ENCODE measurements at places on chromosomes 6 and 20.

DNA sequence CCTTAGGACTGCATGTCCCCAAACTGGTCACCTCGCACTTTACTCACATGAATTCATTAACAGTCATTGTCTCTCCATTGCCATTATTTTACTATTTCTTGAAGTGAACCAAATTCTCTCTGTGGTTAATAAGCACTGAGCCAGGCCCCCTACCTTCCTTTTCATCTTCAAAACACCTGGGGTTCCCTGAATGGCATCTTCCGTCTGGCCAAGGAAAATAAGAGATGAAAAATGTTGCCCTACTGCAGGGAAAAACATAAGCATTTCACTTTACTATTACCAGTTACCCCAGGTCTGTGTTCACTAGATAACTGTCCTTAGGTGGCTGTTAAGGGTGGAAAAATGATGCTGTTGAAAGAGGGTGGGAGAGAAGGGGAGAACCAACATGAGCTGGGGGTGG, 10.0 kb upstream of the NKX2-2 start:
- DNase-seq: no peak

GRCh38 chr6:44315516-44315915, 2.4 kb upstream of the AARS2 start:
- no peak for DNase-seq

DNA sequence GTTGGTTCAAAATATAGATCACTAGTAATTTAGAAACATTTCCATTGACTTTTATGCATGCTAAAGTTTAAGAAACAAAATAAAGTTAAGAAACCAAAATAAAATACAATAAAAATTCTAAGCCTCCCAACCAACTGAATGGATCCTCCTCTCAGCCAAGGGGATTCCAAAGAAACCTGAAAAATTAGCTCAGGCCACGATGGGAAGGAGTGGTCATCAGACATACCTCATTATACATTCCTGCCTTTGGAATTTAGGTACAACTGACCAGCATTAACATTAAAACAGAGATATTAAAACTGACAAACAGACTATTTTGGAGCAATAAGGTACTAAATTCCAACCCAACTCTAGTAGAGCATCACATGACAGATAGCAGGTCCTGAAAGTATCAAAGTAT, 275.2 kb downstream of the PKHD1 start:
- no peak for DNase-seq

- no peak for DNase-seq
Measured at GRCh38 chr20:57108742-57109570, 157.5 kb downstream of the BMP7 start.

GRCh38 chr20:62444286-62444685, 16.9 kb upstream of the RBBP8NL start:
- no peak for DNase-seq

DNA sequence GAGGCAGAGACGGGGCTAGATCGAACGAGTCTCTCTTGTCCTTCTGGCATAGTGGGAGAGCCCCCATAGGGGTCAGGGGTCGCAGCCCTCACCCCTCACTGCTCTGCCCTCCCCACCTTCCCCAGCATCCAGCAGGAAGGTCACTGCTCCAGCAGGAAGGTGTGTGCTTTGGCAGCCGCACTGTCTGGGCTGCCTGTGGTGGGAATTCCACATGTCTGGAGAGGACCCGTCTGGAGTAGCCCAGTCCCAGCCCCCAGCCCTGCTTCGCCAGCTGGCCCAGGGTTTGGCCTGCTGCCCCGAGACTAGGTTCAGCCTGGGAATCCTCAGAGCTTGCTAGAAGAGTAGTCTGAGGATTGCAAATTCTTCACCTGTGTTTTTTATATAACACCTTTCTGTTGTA, 2.5 kb upstream of the R3HDML start:
- no peak for DNase-seq

DNA sequence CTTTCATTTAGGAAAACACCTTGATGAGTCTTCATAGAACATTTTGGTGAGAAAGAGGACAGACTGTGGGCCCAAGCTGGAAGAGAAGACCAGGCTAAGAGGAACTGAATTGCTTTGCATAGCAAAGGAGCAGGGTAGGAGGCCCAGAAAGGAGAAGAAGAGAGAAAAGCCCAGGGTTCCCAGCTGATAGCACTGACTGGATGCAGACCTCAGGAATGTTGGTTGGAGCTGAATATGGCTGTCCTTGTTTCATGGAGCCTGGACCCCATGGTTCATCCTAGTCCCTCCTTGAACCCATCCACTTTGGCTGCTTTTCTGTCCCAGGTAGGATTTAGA, 18.0 kb upstream of the ZFAND3 start:
- no peak for DNase-seq

DNA sequence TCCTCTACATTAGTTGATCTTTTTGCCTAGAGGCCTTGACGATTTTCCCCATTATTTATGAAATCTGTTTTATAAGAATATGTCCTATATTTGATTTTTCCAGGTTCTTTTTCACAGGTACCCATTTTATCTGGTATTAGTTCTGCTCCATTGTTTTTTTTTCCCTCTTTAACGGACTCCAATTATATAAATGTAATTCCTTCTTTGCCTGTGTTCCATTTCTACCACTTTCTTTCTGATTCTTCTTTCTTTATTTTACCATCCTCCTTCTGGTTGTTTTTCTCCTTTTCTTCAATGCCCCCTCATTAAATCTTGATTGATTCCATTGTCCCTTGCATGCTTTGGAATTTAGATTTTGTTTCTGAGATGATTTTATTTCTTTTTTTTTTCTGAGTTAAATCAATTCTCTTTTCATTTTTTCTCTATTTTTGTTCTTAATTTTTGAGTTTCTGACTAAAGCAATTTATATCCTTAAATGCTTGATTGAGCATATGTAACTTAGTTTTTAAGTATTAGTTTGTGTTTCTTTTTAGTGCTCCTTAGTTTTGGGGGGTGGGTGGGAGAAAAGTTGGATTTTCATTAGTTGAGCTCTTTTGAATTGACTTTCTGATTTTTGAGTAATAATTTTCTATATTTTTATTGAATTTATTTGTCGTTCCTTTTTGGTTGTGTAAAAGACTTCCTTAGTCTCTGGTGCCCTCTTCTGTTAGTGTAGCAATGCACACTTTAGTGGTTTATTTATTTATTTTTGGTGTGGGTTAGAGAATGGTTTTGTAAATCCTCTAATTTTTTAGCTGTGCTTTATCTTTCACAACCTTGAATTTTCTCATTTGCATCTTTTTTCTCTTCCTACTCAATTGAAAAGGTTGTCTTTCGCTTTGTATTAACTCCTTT, 140.8 kb downstream of the FARS2 start:
- DNase-seq: no peak

GRCh38 chr6:34858681-34859080, 29.2 kb downstream of the TAF11 start:
- no peak for DNase-seq

DNA sequence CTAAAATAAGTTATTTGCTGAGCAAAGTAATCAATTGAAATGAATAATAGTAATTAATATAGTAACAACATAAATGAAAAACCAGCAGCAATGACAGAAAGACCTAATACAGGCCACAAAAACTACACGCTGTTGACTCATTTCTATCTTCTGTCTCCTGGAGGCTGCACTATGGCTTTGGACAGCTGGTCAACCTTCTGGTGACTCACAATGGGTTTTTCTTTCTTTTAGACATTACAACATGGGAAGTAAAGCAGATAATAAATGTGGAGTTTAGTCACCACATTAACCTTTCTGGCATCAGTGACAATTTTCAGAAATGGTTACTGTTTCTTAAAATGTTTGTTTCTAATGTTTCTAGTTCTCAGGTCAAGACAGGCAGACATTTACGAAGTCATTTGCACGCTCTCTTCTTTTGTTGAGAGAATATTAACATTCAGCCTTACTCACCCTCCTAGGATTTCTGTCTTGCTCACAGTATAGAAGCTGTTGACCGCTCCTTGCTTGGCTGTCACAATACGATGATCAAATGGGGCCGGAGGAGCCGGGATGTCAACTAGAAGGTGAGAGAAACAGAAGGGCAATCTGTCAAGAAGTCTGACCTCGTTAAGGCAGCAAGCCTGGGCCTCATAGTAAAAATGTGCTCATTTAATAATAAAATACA, 62.2 kb downstream of the MYLK4 start:
- no peak for DNase-seq

GRCh38 chr20:24993337-24994185, 1.0 kb upstream of the APMAP start:
- no peak for DNase-seq

DNA sequence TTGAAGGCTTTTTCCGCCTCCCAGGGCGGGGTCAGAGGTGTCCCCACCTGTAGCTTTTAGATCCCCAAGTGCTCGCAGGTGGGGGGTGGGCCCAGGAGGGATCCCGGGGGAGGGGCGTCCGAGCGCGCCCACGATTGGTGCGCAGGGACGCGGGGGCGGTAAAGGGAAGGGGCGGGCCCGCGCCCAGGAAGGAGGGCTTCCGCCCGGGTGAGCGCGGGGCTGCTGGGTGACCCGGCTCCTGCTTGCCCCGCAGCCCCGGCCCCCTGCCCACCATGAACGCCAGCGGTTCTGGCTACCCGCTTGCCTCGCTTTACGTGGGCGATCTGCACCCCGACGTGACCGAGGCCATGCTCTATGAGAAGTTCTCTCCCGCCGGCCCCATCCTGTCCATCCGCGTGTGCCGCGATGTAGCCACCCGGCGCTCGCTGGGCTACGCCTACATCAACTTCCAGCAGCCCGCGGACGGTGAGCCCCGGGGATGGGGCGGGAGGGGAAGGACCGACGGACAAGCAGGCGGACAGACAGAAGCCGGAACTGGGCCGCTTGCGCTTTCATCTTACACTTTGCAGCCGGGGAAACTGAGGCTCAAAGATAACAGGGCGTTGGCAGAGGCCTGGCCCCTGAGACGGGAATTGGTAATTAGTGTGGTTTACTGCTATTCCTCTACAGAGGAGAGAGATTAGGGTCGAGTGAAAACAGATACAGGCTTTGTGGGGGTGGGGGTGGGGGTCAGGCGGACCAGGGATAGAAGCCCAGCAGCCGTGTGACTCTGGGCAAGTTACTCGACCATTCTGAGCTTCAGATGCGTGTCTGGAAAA, at the start of gene PABPC1L:
Gene PABPC1L (plus strand): TSS at position 189 of the 818 bp plus-strand sequence. CDS start 84 bp downstream, at position 273.
- DNase-seq: peak; percentile 35

DNA sequence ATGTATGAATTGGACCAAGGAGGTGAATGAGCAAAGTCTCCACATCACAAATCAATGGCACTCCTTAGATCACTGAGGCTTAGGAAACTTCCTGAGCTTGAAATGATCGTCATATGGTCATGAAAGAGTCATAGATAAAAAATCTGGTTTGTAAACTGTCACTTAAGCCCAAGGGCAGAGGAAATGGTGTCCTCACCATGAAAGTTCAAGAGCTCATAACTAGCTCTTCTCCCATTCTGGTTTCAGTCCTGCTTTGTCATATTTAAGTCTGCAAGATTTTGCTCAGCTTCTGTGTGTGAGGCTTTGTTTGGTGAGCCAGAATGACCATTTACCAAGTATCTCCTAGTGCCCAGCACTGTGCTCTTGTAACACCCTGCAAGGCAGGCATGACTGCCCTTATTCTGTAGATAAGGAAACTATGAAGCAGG, 60.5 kb downstream of the GJA10 start:
- DNase-seq: no peak

- no peak for DNase-seq
Measured at GRCh38 chr6:105981002-105981887, 104.9 kb upstream of the PRDM1 start.

DNA sequence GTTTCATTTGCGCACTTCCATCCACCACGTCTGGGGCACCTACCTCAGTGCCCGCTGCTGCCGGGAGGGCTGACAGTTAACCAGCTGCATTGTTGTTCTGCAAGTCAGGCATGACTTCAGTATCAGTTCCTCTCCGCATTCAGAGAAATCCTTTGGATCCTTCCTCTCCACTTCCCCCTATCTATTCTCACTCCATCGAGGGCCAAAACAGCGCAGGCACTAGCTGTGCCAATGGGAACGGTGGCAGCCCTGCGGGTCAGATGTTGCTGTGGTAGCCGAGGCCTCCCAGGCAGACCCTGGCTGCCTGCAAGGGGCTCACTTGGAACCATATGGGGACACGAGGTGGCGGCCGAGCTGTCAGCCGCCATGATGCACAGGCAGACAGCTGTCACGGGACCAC, 64.2 kb upstream of the INSM1 start:
- no peak for DNase-seq

- no peak for DNase-seq
Measured at GRCh38 chr20:4052554-4052953, 37.2 kb upstream of the RNF24 start.

DNA sequence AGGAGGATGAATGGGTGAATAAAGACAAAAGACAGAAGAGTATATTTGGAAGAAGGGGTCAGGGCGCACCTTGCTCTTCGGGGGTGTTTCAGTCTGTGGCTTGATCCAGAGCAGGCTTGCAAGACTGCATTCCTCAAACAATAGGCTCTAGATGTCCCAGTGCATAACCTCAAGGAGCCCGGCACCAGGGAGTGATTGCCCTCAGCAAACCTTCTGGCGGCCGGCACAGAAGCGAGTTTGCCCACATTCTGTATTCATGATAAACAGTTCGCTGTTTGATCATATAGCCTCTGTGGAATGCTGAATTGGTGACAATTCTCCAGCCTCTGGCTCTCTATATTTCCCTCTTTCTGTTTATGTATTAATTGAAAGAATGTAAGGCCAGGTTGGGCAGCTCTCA, 29.7 kb upstream of the HLA-DRB5 start:
- no peak for DNase-seq

DNA sequence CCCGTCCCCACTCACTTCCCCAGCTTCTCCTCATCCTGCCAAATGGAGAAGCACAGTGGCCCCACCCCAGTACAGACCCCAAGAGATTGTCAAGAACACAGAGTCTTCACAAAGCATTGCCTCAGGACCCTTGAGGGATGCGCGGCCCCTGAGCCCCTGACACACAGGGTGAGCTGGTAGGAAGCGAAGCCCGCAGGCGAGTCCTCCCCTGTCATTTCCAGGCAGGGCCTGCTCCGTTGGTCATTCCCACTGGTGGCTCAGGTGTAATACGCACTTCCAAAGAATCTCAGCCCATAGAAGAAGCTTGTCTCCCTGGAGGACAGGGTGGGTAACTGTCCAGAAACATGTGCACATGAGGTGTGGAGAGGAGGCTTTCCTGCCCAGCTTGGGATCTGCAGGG, 404.2 kb downstream of the THBS2 start:
- DNase-seq: no peak

Measured in NT2/D1 (cell line).